ENCODE measurements at places on chromosomes 1 and 21.

DNA sequence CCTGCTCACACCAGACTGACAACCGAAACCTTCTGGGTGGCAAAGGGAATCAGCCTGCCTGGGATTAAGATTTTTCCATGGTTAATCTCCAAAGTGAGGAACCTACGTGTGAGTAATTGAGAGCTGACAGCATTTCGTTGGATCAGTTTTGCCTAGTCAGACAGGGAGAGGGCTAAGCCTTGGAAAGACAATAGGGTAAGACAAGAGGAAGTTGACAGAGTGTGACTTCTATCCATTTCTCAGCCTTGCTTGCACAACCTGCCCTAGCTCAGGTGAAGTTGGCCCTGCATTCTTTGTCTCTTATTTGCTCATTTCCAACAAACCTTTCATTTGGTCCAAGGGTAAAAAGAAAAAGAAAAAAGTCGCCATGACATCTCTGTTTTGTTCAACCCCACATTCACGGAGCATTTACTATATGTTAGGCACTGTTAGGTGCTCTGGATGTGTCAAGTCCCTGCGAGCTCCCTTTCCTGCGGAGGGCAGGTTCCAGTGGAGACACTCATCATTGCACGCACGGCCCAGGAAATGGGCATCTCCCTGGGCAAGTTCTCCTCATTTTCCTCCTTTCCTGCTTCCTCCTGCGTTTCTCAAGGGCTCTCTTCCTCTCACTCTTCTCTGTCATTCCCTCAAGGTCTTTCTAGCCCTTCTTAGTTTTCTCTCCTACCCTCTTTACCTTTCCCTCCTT lies 23.3 kb downstream of the KIRREL1 start:
- no peak overlapping the region for H3K4me3 ChIP-seq
- H3K27ac ChIP-seq, result no peak overlapping the region
- no peaks in the 10 kb centered on the region for H3K27me3 ChIP-seq

DNA sequence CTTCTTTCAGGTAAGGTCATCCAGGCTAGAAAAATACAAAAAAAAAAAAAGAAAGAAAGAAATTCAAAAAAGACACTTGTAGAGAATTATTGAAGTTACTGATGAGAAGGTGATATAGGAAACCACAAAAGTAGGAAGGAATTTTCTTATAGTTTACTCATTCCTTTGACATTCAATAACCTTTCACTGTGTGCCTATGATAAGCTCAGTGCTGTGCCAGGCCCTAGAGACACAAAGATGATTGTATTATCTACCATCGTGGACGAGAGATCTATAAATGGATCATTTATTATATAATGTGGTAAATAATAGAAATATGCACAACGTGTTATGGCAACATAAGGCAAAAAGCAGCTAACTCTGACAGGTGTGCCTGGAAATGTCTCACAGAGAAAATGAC lies 109.6 kb upstream of the NGF start:
- no peak overlapping the region for H3K4me3 ChIP-seq
- H3K4me1 ChIP-seq, result peaks cover 14% of the 10 kb centered on the region
- H3K27me3 ChIP-seq, result no peaks in the 10 kb centered on the region
- no peak overlapping the region for H3K27ac ChIP-seq

GRCh38 chr1:212977781-212978645 lies 27.7 kb downstream of the VASH2 start:
- no peak overlapping the region for H3K27ac ChIP-seq
- no peaks in the 10 kb centered on the region for H3K36me3 ChIP-seq
- no peaks in the 10 kb centered on the region for H3K27me3 ChIP-seq
- no peak for DNase-seq
- H3K4me3 ChIP-seq, result no peak overlapping the region

DNA sequence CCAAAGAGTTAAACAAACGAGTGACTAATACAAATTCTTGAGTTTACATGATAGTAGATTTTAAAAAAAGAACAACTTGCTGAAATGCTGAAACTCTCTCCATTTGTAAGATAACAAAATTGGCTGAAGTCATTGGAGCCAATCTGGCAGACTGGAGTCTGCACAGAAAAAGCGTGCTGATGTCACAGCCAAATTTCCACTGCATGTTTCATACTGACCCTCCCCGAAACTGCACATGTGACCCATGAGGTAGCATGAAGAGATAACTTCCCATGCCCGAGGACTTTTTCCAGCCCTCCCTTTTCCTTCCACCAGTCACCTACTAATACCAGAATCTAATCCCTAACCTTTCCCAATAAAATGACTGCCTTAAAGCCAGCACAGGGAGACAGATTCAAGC lies 1.2 kb upstream of the LELP1 start:
- no peak overlapping the region for H3K4me3 ChIP-seq
- H3K4me1 ChIP-seq, result no peaks in the 10 kb centered on the region
- H3K27ac ChIP-seq, result no peak overlapping the region
- no peak for DNase-seq
- H3K36me3 ChIP-seq, result no peaks in the 10 kb centered on the region
- peaks cover 98% of the 10 kb centered on the region for H3K27me3 ChIP-seq

DNA sequence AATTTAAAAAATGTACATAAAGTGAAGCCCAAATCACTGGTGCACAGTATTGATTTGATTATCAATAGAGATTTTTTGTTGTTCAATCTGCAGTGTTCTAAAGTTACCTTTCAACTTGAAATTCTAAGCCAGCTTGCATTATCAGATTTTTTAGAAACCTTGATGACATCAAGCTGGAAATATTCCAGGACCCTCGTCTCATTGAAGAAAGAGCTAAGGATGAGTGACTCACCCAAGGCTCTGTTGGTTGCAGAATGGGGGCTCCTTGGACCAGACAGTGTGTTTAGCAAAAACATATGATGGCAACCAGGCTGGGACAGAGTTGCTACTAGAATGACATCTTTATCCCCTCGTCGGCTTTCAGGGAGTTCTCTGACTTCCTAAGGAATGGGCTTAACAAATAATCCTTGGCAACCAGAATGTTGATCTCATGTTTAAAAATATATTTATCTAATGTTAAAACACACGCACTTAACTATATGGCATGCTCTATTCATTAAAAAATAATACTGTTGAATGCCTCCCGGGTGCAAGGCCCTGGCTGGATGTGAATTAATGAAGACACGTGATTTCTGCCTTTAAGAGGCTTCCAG lies 79.7 kb downstream of the RUNX3 start:
- no peaks in the 10 kb centered on the region for H3K27me3 ChIP-seq
- peaks cover 16% of the 10 kb centered on the region for H3K36me3 ChIP-seq
- no peak overlapping the region for H3K27ac ChIP-seq

DNA sequence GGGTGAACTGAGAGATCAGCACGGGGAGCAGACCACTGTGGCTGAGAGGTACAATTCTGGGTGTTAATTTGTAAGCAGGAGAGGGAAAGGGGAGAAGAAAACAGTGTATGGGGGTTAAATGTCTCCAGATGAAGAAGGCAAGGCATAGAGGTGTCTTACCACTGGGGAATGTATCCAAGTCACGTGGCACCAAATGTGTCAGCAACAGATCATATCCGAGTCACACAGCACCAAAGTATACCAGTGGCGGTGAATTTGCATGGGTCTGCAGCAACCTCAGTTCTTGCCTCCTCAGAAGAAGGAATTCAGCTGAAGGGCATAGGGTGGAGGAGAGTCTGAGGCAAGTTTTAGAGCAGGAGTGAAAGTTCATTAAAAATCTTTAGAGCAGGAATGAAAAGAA lies 21.2 kb upstream of the SYCP1 start:
- H3K27me3 ChIP-seq, result no peaks in the 10 kb centered on the region
- H3K4me3 ChIP-seq, result no peak overlapping the region
- H3K27ac ChIP-seq, result no peak overlapping the region
- H3K4me1 ChIP-seq, result no peaks in the 10 kb centered on the region
- H3K36me3 ChIP-seq, result no peaks in the 10 kb centered on the region
- no peak for DNase-seq

GRCh38 chr1:58818976-58819375 lies 35.1 kb upstream of the JUN start:
- peaks cover 33% of the 10 kb centered on the region for H3K36me3 ChIP-seq
- no peak for DNase-seq
- peaks cover 42% of the 10 kb centered on the region for H3K4me1 ChIP-seq
- no peaks in the 10 kb centered on the region for H3K27me3 ChIP-seq

- H3K4me1 ChIP-seq, result peaks cover 10% of the 10 kb centered on the region
- no peak overlapping the region for H3K4me3 ChIP-seq
- no peak for DNase-seq
- H3K27ac ChIP-seq, result no peak overlapping the region
Observed at GRCh38 chr21:38753114-38753513, 52.6 kb upstream of the ETS2 start.

DNA sequence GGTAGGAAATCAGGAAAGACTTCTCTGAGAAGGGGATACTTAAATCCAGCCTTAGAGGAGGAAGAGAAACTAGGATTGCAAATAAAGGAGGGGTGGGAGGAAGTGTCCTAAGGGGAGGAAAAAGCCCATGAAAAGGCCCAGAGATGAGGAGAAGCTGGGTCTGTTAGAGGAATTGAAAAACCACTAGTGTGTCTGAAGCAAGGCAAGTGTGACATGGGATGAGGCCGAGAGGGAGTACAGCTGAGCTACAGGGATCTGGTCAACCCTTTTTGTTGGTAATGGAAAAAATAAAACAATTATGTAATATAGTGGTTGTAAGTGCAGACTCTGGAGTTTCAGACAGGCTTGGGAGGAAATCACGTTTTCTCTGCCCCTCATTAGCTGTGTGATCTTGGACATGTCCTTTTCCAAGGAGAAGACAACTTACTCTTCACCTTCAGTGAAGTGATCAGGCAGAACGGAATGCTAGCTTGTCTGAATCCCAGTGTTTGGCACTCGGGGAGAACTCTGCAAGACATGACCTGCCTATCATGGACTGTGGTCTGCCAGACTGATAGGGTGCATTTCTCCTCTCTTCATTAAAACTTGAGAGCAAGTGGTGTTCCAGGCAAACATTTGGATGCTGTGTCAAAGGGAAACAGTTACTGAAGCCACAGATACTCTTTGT lies 7.4 kb upstream of the S100A10 start:
- no peak for DNase-seq
- H3K27ac ChIP-seq, result peak overlapping the region; percentile 44
- H3K36me3 ChIP-seq, result peaks cover 17% of the 10 kb centered on the region
- no peaks in the 10 kb centered on the region for H3K27me3 ChIP-seq

- H3K36me3 ChIP-seq, result peaks cover 5% of the 10 kb centered on the region
- H3K4me3 ChIP-seq, result no peak overlapping the region
- H3K4me1 ChIP-seq, result no peaks in the 10 kb centered on the region
Observed at GRCh38 chr21:44619886-44620285, 7.0 kb upstream of the KRTAP10-9 start.

- DNase-seq, result no peak
Observed at GRCh38 chr1:56496821-56497772, 82.3 kb downstream of the PLPP3 start.

DNA sequence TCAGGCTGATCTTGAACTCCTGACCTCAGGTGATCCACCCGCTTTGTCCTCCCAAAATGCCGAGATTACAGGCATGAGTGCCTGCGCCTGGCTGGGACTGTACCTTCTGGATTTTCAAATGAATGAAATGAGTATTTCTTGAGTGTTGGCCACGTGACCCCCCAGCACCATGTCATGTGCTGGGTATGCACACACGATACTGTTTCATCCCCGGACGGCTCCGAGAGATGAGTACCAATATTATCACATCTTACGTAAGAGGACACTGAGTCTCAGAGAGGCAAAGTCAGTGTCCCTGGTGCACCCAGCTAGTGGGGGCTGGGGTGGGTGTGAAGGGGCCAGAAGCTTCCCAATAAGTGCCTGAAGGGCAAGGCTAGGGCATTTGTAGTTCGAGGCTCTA lies 780 bp upstream of the CROCC start:
- H3K36me3 ChIP-seq, result no peaks in the 10 kb centered on the region
- no peak for DNase-seq
- no peak overlapping the region for H3K4me3 ChIP-seq
- H3K27ac ChIP-seq, result no peak overlapping the region

GRCh38 chr1:168243636-168244212 lies 17.9 kb downstream of the SFT2D2 start:
- peak overlapping the region; percentile 10 for H3K27ac ChIP-seq
- H3K27me3 ChIP-seq, result no peaks in the 10 kb centered on the region
- no peak for DNase-seq

- H3K27me3 ChIP-seq, result no peaks in the 10 kb centered on the region
- no peak for DNase-seq
- H3K4me1 ChIP-seq, result no peaks in the 10 kb centered on the region
- no peak overlapping the region for H3K27ac ChIP-seq
Observed at GRCh38 chr1:102098536-102098935, 101.8 kb upstream of the OLFM3 start.

All from Calu3 (cell line).